B cell (primary cell): ENCODE measurements at places on chromosomes 6 and 20. TPM values are rescaled to one million over a fixed set of nuclear protein-coding genes. Genes with fewer than 3 reads are reported as not detected.
A peak's percentile ranks its signal among the peaks of the same experiment; 100 is the strongest.

GRCh38 chr6:104014163-104014959 lies 845.4 kb downstream of the HACE1 start:
- H3K4me3 ChIP-seq, result no peak overlapping the region
- H3K36me3 ChIP-seq, result no peaks in the 10 kb centered on the region
- no peaks in the 10 kb centered on the region for H3K27me3 ChIP-seq
- DNase-seq, result no peak
- no peak overlapping the region for H3K27ac ChIP-seq
- no peaks in the 10 kb centered on the region for H3K4me1 ChIP-seq

DNA sequence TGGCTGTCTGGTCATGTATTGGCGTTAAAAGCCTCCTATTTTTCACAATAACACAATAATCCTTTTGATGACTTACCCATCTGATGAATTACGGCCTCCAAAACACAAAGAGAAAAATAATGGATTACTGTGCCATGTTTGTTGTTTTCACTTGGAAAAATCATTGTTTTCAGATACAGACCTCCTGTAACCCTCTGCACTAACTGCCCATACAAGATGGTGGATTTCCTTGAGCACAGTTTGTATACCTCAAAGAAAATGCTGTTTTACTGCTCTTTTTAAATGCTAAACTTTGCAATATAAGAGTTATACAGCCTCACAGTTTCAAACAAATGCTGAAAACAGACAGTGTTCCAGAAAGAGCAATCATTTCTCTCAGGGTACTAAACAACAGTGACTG lies 61.0 kb downstream of the SMLR1 start:
- H3K36me3 ChIP-seq, result peaks cover 11% of the 10 kb centered on the region
- no peaks in the 10 kb centered on the region for H3K27me3 ChIP-seq
- peaks cover under 1% of the 10 kb centered on the region for H3K4me1 ChIP-seq
- no peak for DNase-seq
- no peak overlapping the region for H3K4me3 ChIP-seq

Gene PACSIN1
- polyA plus RNA-seq, result 0.18 and 0.61 TPM in 2 replicates

DNA sequence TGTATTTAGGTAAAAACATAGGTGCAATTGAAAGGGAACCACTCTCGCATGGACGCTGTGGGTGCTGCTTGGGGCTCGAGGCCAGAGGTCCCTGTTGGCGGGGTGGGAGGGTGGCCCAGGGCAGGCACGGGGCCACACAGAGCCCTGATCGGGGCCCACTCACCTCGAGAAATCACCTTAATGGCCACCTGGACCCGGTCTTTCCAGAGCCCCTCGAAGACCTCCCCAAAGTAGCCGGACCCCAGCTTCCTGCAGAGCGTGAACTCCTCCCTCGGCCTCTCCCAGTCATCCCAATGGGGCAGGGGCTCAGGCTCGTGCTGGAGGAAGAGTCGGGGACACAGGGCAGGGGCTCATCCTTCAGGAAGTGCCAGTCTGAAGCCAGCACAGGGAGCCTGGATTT lies 3.8 kb downstream of the PTK6 start:
- H3K4me1 ChIP-seq, result peaks cover 22% of the 10 kb centered on the region
- DNase-seq, result peak; percentile 7
- H3K27ac ChIP-seq, result no peak overlapping the region
- no peaks in the 10 kb centered on the region for H3K36me3 ChIP-seq
- H3K27me3 ChIP-seq, result no peaks in the 10 kb centered on the region

DNA sequence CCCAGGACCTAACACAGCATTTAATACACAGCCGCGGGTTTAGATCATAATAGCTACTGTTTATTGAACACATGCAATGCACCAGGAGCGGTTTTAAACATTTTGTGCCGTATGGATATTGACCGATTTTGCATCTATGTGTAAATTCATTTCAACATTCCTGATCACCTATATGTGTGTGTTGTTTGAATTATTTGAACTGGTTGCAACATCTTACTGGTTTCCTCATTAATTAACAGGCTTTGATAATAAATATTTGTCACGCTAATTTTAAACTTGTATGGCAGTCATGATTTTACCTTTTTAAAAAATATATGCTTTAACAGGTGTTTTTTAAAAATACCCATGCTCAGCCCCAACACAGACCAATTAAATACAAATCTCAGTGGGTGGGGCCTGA lies 35.8 kb downstream of the CPNE5 start:
- H3K27me3 ChIP-seq, result no peaks in the 10 kb centered on the region
- no peak overlapping the region for H3K4me3 ChIP-seq
- H3K36me3 ChIP-seq, result no peaks in the 10 kb centered on the region
- no peaks in the 10 kb centered on the region for H3K4me1 ChIP-seq

- no peaks in the 10 kb centered on the region for H3K27me3 ChIP-seq
- no peak overlapping the region for H3K4me3 ChIP-seq
- H3K4me1 ChIP-seq, result no peaks in the 10 kb centered on the region
- DNase-seq, result no peak
- H3K36me3 ChIP-seq, result no peaks in the 10 kb centered on the region
Observed at GRCh38 chr20:11379257-11380011, 538.3 kb upstream of the BTBD3 start.
